ENCODE measurements at places on chromosomes 1 and 21.

- no peak for DNase-seq
These were observed 697 bp downstream of the SLC22A15 start for GRCh38 chr1:115976921-115977498.

DNA sequence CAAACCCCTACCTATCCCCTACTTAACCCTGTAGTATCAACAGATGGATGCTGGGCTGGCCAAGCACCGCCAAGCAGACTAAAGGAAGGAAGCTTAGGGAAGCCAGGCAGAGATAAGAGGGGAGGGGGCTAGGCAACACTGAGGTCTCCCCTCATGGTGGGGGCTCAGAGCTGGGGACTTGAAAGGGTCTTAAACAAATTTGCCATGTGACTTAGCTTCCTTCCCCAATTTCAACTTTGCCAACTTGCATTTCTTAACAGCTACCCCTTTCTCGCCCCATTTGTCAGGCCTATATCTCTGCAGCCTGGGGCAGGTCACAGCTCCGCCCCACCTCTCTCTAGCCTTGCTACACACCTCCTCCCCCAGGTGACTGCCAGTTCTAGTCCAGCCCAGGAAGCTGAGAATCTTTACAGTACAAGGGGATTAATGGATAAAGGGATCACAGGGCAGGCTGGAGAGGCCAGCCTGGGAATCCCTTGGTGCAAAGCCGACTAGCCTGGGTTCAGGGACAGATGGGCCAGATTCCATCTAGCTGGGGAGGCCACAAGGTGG lies 3.4 kb downstream of the KIF21B start:
- DNase-seq, result peak; percentile 31

DNA sequence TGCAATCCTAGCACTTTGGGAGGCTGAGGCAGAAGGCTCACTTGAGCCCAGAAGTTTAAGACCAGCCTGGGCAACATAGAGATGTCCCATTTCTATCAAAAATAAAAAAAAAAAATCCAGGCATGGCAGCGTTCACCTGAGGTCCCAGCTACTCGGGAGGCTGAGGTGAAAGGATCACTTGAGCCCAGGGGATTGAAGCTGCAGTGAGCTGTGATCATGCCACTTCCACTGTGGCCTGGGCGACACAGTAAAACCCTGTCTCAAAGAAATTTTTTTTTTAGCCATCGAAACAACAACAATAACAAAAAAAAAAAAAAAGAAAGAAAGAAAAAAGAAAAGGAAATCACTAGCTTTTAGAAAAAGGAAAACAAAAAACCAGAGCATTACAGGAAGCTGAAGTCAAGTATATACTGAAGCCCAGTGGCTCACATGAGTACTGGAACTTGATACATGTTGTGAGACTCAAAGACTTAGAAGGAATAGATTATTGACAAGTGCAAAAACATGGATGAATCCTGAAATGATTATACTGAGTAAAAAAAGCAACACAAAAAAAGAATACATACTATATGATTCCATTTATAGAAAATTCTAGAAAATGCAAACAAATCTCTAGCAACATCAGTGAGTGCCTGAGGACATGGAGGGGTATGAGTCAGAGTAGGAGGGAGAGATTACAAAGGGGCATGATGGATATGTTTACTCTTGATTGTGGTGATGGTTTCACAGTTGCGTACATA lies 6.1 kb upstream of the RABGAP1L start:
- DNase-seq, result no peak

DNA sequence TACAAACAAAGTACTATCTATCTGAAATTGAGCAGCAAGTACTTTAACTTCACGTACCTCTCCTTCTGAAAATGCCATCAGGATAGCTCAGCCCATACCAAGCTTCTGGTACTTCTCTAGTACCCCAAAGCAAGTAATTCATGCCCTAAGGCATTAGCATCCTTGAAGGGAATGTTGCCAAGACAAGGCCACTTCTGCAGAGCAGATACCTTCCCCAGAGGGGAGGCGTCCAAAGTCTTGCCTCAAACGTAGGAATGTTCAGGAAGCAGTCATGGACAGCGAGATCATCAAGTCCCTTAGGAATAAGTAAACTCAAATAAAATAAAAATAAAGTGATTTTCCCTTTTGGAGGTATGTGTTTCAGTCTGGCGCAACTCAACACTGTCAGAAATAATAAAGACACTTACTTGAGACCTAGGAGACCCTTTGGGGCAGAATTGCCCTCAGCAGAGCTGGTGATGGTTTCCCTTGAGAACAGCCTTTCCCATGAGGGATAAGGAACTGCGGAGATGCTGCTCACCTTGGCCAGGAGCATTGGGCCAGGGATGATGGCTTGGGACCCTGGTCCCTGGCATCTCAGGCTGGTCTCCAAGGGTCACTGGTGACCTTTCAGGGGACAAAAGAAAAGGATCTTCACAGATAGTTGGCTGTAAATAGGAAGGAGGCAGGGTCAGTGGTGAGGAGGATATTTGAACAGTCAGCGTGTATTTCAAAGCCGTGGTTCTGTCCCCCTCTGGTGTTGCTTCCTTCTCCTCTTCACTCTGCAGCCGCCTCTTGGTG lies 522.9 kb downstream of the KIF26B start:
- no peak for DNase-seq

- no peak for DNase-seq
These were observed 108.5 kb downstream of the SDCCAG8 start for GRCh38 chr1:243364330-243364729.

- no peak for DNase-seq
These were observed 48.1 kb downstream of the TENT5C start for GRCh38 chr1:117653732-117654492.

Measured in effector memory CD8-positive, alpha-beta T cell (primary cell).